ENCODE measurements at places on chromosomes 6 and 20.

GRCh38 chr6:44090465-44090864 is 36.8 kb downstream of the MRPL14 start:
- DNase-seq = no peak

DNA sequence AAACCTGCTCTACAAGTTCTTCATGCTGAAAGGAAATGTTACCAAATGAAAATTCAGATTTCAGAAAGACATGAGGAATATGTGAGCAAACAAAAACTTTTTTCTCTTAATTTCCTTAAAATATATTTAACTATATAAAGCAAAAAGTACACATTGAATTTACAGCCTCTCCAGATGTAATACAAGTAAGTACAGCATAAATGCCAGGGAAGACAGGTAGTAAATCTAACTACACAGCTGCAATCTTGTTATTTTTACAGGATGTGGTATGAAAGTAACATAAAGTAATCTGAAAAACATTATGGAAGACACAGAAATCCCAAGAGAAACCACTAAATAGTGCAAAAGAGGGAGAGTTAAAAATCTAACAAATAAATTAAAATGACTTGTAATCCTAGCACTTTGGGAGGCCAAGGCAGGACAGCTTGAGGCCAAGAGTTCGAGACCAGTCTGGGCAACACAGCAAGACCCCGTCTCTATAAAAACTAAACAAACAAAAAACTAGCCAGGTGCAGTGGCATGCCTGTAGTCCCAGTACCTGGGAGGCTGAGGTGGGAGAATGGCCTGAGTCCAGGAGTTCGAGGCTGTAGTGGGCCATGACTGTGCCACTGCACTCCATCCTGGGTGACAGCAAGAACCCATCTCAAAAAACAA is 50.7 kb downstream of the FAM8A1 start:
- DNase-seq = no peak

DNA sequence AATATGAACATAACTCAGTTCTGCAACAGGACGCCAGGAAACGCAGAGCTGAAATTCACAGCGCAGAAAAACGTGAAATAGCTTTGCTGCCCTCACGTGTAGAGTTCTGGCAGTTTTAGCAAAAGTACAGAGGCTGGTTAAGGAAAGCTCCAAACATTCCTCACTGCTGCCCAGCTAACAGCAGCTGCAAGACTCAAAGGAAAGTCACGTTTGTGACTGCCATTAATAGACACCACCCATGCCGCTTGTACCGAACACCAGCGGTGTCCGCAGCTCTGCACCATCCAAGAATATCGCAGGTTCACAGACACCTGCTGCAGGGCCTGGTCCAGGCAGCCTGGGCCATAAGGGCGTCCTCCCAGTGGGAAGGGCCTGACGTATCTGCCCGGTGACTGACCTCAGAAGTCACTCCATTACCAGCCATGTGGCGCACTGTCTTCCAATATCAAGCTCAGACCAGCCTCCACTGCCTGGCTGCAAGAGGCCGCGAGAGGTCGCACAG is 61.4 kb downstream of the WDR27 start:
- peak; percentile 28 for DNase-seq

DNA sequence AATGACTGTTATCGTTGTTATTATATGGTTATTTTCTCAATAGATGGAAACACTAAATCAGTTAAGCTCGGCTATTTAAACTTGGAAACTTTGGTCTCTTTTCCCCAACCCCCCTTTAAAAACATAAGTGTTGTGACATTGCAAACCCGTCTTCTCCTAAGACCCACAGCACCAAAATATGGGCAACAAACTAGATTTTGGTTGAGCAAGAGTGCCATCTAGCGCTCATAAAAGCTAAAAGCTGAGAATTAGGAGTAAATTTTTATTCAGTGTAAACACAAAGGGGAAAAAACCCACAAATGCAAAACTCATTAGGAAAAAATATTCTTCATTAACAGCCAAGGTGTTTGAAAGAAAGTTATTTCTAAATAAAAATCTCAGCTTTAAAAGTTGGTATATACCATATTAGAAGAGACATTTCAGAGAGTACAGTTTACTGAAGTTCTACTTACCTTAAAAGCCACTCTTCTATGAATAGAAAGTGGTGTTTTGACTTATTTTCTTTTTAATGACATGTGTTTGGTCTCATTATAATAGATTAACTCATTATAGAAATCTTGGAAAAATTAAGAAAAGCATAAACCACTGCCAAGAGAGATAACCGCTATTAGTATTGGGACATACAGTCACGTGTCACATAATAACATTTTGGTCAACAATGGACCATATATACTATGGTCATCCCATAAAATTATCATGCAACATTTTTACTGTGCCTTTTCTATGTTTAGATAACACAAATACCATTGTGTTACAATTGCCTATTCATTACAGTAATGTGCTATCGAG is 21.1 kb downstream of the SESN1 start:
- peak; percentile 68 for DNase-seq

GRCh38 chr20:43472671-43473380 is 15.1 kb downstream of the SRSF6 start:
- DNase-seq = no peak

- DNase-seq = no peak
Observed at GRCh38 chr6:128311944-128312570, 208.3 kb downstream of the PTPRK start.

DNA sequence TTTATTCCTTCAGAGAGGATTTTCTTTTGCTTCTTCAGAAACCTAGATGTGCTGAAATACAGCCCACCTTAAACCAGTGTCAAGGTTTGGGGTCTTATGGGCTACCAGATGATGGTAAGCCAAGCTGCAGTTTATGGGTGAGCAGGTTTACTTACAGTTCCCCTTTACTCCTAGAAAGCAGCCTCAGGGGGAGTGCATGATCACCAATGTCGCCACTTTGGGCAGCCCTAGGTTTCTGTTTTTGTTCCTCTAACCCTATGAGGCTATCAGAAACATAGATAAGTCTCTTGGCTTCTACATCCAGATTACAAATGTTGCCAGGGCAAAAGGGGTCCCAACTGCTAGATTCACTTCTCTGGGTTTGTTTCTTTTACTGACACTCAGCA is 67.2 kb downstream of the TRIM27 start:
- no peak for DNase-seq

DNA sequence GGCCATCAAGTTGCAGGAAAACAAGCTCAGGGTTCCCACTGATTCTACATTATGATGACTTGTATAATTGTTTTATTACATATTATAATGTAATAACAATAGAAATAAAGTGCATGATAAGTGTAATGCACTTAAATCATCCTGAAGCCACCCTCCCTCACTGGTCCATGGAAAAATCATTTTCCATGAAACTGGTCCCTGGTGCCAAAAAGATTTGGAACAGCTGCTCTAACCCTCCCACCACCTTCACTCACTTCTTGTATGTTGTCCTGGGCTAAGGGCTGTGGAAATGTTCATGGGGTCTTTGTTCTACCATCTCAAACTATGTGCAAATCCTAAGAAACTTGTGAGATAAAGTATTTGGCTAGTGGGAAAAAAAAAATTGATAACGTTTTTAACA is 133.8 kb downstream of the LRRC1 start:
- no peak for DNase-seq

- no peak for DNase-seq
Observed at GRCh38 chr6:28565823-28566526, 40.3 kb downstream of the GPX5 start.

DNA sequence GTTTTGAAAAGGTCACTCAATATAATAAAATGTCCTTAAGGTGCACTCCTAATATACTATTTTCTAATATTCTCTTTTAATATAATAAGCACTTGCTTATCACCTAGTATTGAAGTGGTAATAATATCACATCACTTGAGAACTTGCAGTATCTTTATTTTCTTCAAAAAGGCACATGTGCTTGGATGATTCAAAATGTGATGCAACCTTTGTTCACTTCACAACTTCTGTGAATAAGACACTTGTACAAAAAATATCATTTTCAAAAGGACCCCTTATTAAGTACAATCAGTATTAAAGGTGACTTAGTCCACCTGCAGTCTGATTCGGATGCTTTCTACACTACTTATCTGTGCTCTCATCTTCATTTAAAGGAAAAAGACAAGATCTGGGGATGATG is 3.4 kb downstream of the PRELID3B start:
- DNase-seq = no peak

GRCh38 chr6:63487103-63487813 is 85.0 kb upstream of the LOC128125822 start:
- DNase-seq = no peak

DNA sequence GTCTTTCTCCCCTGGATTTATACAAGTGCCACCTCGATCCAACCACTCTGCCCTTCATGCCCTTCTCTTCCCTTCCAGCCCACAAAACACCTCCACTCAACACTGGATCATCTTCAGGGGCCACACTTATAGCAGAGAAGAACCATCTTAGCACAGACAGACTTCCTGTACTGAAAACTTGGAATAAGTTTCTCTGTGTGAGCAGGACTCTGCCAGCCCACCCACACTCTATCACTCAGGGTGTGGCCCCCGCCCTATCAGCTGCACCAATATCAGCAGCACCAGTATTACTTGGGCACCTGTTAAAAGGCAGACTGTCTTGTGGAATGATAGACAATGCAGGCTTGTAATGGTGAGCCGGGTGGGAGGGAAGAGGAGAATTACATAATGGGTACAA is 86.7 kb downstream of the SCML4 start:
- no peak for DNase-seq

- no peak for DNase-seq
Observed at GRCh38 chr20:37837924-37838323, 65.0 kb upstream of the VSTM2L start.

DNA sequence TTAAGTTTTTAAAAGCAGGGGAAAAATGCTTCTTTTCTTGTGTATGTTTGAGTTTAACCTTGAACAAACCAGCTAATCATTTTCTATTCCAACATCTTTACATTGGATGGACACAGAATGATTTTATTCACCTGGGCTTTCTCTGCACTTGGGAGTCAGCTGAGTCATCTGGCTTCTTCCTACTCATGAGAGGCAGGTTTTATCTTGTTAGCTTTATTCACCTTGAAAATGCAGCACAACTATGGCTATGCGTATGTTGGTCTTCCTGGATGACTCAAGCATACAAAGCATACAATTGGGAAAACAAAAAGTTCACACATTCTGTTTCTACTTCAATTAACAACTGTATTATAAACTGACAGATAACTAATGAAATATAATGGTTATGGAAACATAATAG is 737.7 kb downstream of the FRK start:
- DNase-seq = no peak

DNA sequence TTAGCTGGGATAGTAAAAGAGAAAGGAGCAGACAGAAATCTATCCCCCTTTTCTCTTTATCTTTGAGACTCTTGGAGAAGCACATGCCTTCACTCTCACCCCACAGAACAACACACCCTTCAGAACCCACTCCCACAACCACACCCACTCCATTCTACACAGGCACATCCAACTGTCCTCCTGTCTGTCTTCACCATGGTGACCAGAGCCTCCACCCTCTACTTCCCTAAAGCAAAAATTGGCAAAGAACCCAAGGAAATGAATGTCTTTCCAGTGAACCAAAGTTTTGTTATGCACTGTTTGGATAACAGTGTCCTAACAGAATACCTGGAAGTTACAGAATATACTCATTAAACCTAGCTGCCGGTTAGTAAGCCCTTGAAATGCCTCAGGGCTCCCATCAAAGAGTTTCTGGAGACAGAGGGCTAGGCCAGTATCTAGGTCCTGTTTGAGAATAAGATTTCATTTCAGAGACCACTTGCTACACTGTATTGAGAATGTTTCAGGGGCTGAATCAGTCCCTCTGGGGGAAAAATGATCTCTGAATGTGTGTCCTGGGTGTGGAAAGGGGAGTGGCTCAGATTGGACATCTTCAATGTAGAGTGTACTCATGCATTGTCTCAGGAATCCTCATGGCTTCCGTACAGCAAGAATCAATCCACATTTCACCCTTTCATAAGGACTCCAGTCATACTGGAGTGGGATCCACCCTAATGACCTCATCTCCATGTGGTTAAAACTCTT is 101.1 kb downstream of the LY86 start:
- peak; percentile 87 for DNase-seq

Measured in fibroblast of skin of back (primary cell).